ENCODE measurements at places on chromosomes 4 and X.

- no peak for DNase-seq
These were observed 29.8 kb downstream of the SPANXA2 start for GRCh38 chrX:141619336-141619735.

GRCh38 chr4:11153171-11153750 is 275.4 kb downstream of the HS3ST1 start:
- no peak for DNase-seq

DNA sequence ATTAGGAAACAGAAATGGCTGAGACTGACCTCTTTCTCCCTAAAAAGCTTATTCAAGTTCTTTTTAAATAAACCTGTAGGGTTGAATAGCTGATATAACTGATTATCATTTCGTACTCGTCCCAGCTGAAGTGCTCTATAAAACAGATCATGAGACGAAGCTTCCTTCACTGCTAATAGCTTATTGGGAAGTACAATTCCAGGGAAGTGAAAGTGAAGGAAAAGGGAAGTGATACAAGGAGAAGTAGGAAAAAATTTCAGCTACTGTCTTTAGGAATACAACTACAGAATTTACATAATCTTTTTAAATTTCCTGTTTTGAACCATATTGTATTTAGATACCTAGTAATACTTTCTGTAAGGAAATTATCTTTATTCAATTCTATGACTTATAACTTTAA is 103.0 kb downstream of the SNCA start:
- no peak for DNase-seq

GRCh38 chrX:42837101-42837726 is 59.3 kb upstream of the PPP1R2C start:
- no peak for DNase-seq

DNA sequence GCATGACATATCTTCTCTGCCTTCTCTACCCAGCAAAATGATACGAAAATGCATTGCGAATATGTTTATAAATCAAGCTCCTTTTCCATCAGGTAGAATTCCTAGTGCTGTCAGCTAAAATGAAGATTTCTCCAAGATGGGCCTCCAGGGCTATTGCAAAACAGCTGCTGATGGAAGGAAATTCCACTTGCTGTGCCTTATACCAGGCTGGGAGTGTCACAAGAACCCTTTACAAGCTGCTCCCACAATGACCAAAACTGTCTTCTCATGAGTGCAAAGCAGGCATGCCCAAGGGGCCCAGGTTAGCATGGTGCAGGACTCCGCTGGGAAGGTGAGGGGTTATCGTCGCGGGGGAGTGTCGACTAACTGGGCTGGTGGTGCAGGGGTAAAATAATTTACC is 8.7 kb downstream of the HNRNPH2 start:
- DNase-seq = no peak

GRCh38 chrX:3230496-3230895 is 116.0 kb downstream of the MXRA5 start:
- no peak for DNase-seq

- no peak for DNase-seq
These were observed 107.0 kb upstream of the STIM2 start for GRCh38 chr4:26753617-26754016.

DNA sequence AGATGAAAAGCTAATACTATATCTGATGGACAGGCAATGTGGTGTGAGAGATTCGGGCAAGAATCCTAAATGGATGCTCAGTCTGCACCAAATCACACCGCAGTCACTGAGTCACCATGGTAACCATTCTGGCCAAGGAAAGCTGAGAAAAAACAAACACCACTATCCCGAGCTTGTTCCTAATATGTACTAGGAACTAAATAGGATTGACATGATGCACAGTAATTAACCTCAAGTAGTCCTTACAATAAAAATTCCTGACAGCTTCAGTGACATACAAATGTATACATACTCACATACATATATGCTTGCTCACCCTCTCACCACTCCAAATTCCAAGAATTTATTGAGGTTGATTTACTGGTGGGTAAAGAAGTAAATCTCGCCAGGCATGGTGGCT is 1.1 kb upstream of the RAB40A start:
- DNase-seq = peak; percentile 38

DNA sequence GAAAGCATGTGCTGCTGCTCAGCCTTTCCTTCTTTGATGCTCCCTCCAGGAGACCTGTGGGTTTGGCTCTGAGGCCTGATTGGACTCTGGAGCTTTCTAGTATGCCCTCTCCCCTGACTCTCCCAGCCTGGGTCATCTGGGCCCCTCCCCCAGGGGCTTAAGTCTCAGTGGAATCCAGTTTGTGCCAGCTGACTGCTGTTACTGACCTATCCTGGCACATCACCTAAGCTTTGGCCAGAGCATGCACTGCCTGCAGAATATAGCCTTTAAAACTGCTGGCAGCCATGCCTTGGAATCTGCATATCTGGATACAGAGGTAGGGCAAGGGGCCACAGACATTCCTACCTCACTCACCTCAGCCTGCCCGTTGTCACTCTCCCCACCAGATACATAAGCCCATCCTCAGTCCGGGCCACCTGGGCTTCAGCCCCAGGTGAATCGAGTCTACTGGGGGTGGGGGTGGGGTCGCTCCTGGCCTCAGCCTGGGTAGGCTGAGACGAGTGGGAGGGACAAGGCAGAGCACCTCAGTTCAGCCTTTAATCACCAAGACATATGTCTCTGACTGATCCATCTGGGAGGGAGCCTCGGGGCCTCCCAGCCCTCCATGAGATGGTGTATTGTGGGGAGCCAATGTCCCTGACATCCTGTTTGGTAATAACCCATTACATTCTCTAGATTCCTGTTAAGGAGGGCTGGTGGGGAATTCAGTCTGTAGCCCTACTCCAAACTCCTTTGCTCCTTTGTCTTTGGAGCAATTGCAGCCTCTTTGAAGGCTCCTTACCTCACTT is 61.2 kb downstream of the STARD8 start:
- no peak for DNase-seq

DNA sequence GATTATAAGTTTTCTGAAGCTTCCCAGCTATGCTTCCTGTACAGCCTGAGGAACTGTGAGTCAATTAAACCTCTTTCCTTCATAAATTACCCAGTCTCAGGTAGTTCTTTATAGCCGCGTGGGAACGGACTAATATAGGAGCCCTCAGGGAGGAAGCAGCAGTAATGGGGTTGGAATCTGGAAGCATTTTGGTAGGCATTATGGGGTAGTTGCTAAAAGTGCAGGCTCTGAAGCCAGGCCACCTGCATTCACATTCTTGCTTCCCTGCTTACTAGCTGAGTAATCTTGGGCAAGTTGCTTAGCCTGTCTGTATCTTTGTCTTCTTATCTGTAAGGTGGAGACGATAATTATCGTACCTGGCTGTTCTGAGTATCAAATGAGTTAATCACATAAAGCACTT is 137.9 kb upstream of the NHS start:
- no peak for DNase-seq

DNA sequence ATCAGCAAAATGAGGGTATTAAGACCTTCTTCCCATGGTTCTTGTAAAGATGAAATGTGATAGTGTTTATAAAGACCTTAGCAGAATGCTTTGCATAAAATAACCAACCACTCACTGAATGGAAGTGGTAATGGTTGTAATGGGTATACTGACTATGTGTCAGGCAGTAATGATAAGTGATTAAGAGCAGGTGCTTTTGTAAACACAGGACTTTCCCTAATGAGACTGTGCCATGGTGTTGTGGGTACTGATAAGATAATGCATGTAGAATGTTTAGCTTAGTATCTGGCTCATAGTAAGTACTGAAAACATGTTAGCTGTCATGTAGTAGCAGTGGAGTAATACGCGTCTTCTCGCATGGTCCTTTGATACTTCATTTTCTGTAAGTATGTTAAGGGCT is 6.9 kb downstream of the LSM6 start:
- DNase-seq = peak; percentile 21

GRCh38 chrX:153820601-153821000 is 9.7 kb downstream of the PDZD4 start:
- peak; percentile 52 for DNase-seq

DNA sequence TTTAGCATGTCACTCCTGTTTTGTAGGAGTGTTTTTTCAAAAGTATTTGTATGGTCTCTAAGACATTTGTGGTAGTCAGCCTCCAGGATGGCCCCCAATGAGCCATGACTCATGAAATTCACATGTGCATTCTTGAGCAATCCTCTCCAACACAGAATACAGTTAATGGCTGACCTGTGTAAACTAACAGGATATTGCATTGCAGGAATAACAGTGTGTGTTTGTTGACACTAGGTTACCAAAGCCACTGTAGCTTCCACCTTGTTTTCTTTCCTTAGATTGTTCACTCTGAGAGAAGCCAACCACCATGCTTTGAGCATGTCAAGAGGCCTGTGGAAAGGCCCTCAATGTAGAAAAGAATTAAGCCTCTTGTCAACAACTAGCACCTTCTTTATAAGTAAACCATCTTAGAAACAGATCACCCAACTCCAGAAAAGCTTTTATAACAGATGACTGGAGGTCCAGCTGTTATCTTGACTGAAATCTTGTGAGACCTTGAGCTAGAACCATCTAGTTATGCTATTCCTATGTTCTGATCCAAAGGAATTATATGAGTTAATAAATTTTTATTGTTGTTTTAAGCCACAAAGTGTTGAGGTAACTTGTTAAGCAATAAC is 28.5 kb downstream of the TBCK start:
- no peak for DNase-seq

DNA sequence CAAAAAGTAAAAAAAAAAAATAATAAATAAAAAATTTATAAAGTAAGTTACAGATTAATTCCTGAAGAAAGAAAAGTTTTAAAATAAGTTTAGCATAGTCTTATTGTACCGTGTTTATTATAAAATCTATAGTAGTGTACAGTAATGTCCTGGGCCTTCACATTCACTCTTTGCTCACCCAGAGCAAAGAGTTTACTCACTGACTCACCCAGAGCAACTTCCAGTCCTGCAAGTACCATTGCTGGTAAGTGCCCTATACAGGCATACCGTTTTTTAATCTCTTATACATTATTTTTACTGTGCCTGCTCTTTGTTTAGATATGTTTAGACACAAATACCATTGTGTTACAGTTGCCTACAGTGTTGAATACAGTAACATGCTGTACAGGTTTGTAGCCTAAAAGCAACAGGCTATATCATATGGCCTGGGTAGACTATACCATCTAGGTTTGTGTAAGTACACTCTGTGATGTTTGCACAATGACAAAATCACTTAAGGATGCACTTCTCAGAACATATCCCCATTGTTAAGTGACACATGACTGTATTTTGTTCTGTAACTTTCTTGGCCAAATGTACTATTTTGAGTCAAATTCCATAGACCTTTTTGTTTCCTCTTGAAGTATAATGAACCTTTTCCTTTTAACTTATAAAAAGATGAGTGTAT is 199.0 kb upstream of the NUDT6 start:
- peak; percentile 8 for DNase-seq

GRCh38 chr4:1237981-1238675 is 10.8 kb downstream of the CTBP1 start:
- DNase-seq = no peak

DNA sequence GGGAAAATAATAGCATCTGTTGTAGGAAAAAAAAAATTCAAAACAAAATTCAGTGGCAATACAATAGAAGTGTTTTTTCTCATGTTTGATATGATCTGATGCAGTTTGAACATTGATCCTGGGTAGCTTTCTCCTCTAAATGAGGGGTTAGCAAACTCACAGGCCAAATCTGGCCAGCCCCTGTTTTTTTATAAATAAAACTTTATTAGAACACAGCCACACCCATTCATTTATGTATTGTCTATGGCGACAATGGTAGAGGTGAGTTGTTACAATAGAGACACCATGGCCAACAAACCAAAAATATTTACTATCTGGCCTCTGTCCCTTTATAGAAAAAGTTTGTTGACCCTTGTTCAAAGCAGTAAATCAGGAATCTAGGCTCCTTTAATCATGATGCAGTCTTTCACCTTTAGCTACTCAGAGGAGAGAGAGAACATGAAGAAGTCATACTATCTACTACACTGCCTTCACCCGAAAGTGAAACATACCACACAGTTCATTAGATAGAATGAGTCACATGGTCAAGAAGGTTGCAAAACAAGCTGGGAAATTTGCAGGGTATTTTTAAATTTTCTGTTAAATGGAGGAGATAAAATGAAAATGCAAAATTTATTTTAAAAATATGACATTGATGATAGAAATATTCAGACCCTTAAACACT is 186.6 kb upstream of the MAOA start:
- DNase-seq = no peak

DNA sequence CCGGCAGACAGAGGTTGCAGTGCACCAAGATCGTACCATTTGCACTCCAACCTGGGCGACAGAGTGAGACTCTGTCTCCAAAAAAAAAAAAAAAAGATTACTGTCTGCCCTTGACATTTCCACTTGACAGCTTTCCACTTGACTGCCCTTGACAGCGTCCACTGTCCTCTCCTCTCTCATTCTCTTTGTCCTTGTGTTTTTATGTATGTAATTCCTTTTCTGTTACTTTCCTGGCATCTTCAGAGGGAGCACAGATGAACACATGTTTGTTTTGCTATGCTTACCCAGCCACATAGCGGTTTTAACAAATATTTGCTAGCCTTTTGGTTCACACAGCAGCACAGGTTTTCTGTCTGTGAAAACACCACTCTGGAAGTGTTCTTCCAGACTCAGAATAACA is 26.2 kb downstream of the SYAP1 start:
- DNase-seq = no peak

DNA sequence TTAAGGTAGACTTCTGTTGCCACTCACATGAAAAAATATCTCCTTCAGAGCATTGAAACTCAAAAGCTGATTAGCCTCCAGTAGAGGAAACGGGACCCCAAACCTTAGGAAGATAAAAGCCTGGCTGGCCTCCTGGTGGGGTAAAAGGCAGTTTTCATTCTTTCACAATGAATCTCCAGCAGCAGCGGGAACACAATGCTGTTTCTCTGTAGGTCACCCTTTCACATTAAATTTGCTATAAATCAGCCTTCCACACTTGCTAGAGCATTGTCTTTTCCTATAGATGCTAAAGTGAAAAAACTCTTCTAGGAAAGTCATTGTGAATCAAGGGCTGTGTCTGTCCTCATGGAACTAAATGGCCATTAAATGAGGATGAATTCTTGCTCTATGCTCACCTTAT is 207.3 kb upstream of the MAGEB2 start:
- no peak for DNase-seq

DNA sequence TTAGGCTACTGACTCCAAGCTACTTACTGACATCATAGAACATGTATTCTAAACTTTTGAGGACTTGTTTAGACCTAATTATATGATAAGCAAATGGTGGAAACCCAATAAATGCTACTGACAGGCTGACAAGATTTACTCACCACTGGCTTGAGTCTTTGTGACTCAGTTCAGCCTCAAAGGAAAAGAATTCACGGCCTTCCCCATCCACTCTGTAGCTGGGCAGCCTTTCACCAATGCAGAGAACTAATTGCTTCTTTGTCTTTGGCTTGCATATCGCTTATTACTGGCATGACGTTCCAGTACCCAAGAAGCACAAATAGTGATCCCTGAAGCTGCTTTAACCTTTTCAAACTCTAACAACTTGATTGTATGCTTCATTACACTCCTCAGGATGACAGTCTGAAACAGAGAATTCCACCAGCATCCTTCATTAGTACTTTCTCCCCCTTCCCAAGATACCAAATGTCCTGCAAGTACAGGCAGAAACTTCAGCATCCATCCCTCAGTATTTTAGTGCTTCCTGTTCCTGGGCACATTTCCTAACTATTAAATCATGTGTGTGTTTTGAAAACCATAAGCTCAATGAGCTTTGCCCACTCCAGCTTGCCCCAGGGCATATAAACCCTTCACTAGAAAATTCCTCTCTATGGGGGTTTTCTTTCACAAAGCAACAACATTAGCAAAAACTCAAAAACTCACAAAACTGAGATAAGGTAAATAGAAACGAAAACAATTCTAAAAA is 298.1 kb upstream of the SLC7A11 start:
- no peak for DNase-seq
